ENCODE measurements at places on chromosomes 2 and 18.

DNA sequence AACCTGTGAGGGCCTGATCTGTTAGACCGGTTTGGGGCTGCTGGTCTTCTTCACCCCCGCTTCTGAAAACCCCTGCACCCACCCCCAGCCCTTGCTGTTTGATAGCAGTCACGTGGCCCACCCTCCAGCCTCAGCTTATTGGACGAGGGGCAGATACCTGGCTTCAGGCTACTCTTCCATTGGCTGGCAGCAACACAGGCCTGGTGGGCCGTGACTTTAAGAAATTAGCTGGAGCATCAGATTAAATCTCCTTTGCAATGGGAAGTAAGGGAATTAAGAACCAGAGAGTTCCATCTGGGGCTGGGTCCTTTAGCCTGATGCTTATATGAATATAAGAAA, 107.3 kb downstream of the KLHL29 start:
- DNase-seq, result no peak

DNA sequence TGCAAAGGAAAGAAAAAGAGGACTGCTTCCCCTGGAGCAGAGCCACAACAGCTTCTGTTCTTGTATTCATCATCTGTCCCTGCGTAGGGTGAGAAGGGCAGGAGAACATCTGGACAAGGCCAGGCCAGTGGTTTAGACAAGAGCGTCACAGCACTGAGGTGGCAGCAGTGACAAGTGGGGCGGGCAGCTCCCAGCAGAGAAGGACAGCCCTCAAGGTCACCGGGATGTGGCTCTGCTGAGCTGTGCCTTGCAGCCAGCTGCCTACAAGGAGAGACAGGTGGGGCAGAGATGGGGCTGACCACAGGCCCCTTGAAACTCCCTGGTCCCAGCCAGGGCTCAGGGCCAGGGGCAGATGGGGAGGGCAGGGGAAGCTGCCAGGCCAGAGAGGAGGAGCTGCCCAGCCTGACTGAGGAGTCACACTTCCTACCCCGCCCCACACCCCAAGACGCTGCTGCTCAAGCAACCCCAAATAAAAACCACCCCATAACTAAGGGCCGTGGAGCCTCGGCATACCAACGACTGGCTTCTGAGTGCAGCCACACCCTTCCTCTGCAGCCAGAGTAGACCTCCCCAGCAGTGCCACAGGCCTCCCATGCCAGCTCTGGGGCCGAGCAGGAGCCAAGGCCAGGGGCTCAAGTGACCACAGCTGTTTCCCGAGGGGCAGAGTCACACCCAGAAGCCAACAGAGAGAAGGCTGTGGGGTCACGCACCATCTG, 5.4 kb downstream of the RAB11FIP5 start:
- no peak for DNase-seq

GRCh38 chr2:118177884-118178283, 89.6 kb downstream of the INSIG2 start:
- DNase-seq, result no peak

GRCh38 chr2:232927793-232928550, 57.9 kb downstream of the SNORC start:
- no peak for DNase-seq

DNA sequence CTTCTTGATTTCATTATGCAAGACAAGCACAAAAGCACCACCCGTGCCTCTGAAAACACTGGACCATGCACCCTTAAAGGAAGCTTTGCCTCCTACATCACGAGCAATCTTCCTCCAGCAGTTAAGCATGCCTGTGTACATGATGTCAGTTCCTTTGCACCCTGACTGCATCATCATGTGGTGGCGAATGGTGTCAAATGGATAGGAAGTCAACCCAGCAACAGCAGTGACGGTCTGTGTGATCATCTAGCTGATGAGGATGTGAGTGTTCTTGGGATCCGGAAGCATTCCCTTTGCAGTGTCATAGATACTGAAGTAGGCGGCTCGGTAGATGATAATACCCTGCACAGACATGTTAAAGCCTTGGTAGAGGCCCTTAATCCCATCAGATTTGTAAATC, 240.7 kb upstream of the FAM98A start:
- DNase-seq, result no peak

- DNase-seq, result no peak
Observed at GRCh38 chr2:151192681-151193080, 69.0 kb downstream of the RBM43 start.

GRCh38 chr2:10208736-10209135, 86.2 kb downstream of the RRM2 start:
- no peak for DNase-seq

DNA sequence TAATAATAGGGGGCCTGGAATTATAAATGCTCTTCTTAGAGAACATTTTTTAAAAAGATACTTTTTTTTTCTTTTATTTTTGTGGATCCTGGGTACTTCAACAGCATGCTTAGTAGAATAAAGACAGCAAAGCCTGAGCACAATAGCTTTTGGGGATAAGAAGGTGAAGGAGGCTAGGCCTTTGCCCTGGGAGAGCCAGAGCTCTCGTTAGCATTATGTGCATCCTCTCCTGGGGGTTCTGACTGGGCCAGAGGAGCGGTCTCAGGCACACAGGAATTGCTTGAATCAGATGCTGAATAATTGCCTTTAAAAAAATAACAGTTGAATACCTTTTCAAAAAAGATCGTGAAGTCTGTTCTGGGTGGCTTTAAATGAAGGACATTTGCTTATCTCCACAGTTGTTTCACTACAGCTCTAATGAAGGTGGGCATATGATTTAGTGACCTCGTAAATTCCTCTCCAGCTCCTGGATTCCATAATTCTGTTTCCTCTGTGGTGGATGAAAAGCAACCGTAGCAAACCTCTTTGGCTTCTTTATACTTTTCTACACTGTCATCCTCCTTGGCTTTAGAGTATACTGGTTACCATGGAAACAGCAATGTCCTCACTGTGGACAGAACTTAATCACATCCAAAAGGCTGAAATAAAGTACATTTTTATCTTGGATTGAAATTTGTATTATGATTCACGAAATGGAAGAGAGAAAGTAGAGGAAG, 133.8 kb downstream of the MAIP1 start:
- DNase-seq, result no peak

DNA sequence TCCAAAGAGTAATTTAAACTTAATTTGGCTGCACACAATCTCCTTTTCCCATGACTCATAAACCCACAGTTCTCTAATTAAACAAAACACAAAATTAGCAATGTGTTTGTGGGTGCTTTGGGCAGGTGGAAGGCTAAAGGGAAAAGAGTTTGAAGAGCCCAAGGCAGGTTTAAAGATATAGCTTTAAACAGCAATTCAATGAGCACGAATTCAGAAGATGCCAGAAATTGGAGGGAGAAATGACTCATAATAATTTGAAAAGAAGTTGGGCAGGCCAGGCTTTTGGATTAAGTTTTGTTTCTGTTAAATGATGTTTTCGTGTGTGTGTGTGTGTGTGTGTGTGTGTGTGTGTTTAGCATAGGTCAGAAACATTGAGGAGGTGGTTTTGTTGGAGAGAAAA, 594.8 kb upstream of the ZEB2 start:
- no peak for DNase-seq

- DNase-seq, result no peak
Observed at GRCh38 chr2:223815186-223815883, 22.0 kb downstream of the AP1S3 start.

- no peak for DNase-seq
Observed at GRCh38 chr2:43313642-43314017, 87.2 kb upstream of the ZFP36L2 start.

- DNase-seq, result no peak
Observed at GRCh38 chr2:202847693-202848524, 23.7 kb downstream of the ICA1L start.

DNA sequence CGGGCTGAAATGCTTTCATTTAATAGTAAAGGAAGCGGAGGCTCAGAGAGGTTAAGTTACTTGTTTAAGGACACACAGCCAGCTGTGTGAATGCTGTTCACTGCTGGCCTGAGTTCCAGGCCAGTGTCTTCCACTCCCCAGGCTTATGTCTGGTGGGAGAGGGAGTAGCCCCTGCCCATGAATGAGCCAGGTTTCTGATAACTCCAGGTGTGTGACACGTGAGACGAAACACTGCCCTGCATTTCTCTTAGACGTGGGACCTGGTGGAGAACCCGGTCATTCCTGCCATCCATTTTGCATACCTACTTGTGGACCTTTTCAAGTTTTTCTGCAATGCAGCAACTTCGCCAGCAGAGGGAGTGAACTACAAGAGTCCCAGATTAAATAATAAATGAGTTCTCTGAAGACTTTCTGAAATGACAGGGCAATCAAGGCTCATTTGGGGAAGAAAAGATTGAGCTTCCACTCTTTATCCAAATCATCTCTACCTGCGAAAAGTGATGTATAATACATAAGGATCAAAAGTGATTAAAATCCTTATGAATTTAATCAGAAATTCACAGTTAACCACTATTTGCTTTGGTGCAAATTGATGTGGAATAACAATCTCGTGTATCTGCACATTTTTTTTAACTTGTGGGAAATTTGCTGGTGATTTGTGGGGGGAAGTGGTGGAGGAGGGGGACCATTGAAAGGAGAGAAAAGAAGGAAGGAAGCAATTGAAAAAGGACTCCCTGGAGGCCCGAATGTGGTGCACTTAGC, 79.4 kb upstream of the ASB18 start:
- no peak for DNase-seq

DNA sequence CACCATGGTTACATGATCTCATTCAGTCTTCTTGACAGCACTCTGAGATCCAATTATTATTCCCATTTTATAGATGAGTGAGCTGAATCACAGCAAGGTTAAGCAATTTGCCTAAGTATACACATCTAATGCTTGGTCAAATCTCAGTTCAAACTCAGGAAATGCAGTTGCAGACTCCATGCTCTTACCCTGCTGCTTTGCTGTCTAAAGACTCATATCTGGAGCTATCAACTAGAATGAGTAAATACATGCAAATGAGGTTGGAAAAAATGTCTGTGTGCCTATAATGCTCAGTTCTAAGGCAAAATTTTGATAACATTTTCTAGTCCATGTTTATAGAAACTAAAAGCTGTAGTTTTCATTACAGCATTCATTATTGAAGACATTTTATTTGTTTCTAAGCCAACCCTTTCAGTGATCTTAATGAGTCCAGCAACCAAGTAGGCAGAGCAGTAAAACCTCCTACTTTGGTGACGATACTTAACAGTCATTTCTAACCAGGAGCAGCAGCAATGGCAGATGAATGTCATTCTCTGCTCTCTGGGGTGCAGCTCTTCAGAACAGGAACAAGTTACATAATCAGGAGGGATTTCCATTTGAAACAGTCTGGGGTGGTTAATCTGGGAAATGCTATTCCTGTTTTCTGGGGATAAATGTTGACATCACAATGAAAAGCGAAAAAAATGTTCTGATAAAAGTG, 396.8 kb upstream of the UBE2E3 start:
- DNase-seq, result no peak

DNA sequence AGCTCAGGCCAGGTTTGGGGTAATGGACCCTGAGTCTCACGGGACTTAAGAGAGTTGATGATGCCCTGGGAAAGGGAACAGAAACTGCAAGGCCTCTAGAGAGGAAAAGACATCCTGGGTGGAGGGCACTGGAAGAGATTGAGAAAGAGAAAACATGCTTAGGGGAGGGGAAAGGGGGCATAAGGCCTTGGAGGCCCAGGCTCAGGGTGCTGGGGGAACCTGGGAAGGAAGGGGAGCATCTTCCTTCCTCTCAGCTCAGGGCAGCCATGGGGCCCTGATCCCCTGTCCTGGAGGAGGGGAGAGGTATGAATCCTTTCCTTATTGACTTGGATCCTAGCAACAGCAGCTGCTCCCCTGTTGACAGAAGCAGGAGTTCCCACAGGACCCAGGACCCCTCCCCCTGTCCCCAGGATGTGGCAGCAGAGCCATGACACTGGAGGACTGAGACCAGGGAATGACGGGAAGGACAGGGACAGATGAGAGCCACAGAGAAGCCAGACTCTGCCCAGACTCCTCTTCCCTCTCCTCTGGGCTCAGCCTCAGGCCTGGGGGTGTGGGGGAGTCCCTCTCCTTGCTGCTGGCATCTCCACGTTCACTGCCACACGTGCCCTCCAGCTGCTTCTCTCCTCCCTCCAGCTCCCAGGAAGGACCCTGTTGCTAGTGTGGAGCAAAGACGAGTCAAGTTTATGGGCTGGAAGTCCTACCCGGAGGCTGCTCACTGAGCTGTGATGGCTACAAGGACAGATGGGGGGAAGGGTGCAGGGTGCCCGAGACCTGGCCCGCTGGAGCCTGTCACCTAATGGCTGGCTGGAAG, 815 bp downstream of the GPBAR1 start:
- no peak for DNase-seq

DNA sequence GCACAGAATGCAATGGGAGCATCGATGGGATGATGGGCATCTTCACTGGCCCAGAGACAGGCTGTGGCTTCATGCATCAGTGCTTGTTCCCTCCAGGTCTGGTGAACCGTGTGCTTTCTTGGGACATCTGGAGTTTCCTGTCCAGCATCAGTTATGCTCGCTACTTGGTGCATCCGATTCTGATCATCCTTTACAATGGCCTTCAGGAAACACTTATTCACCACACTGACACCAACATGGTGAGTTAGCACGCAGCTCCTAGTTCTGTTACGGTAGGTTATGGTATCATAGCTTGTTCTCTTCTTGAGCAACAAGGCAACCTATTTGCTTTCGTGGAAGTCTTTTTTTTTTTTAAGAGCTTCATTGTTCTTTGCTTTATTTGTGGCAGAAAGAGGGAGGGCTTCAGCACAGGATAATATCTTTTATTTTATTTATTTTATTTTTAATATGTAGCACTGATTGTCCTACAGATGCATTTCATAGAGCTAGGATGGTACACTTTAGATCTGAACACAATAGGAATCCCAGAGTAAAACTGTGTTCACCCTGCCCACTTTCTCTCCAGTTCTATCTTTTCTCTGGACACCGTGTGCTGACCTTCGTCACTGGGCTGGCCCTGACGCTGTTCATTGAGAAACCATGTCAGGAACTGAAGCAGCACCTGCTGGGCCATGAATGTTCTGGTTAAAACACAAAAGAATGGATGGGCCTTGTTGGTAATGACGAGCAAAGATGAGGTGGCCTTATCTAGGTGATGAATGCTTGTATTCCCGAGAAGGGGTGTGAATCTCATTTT, 71.2 kb upstream of the SEC11C start:
- DNase-seq, result no peak

DNA sequence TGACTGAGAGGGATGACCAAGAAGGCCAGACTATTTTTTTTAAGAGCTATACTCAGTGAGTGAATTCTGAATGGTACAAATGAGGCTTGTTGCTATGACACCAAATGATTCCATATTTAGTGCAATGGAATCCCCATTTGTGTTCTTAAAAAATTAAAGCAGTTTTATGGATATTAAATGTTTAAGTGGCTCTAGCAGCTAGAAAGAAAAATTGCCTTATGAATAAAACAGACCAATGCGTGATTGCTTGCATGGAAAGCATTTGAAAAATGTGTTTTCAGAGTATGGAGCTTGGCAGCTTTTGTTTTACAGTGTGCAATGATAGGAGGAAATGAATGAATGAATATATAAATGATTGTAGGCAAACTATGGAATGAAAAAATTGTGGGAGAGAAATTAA, 238.8 kb upstream of the DPP10 start:
- DNase-seq, result no peak
